Tibial artery (tissue), 4 donors: ENCODE measurements at places on chromosomes 12 and 14.

GRCh38 chr12:112870267-112870980, 36.3 kb upstream of the OAS1 start:
- no peak overlapping the region for H3K4me3 ChIP-seq
- no peak for DNase-seq
- no peaks in the 10 kb centered on the region for H3K27me3 ChIP-seq
- no peak overlapping the region for H3K27ac ChIP-seq
- H3K4me1 ChIP-seq: no peaks in the 10 kb centered on the region

DNA sequence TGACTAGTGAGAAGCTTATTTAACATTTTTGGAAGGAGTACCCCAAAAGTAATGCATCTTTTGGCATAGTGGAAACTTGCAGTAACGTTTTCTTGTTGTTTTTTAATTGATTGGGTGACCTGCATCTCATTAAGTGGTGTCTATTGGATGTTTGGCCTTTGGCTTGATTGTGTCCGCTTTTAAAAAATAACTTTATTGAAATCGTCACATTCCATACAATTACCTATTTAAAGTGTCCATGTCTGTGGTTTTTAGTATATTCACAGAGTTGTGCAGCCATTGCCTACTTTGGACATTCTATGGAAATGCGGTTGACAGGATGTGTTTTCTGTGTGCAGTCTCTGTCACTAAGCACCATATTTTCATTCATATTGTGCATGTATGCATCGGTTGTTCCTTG, 46.3 kb downstream of the TRAF3 start:
- no peaks in the 10 kb centered on the region for H3K27me3 ChIP-seq
- no peaks in the 10 kb centered on the region for H3K4me1 ChIP-seq
- no peak overlapping the region for H3K4me3 ChIP-seq
- no peak overlapping the region for H3K27ac ChIP-seq
- no peaks in the 10 kb centered on the region for H3K36me3 ChIP-seq

GRCh38 chr12:5017638-5018348, 25.9 kb upstream of the KCNA5 start:
- no peak overlapping the region for H3K27ac ChIP-seq
- no peaks in the 10 kb centered on the region for H3K36me3 ChIP-seq
- DNase-seq: no peak
- no peaks in the 10 kb centered on the region for H3K4me1 ChIP-seq

DNA sequence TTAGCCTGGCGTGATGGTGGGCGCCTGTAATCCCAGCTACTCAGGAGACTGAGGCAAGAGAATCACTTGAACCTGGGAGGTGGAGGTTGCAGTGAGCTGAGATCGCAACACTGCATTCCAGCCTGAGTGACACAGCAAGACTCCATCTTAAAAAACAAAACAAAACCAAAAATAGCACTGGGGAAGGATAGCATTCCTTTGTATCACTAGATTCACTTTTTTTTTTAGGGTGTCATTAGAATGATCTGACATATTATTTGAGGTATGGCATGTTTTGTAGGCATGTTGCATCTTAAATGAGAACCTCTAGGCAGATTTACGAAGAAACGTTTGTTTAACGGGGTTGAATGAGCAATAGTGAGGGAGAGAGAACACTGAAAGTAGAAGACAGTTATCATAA, 16.8 kb upstream of the FAR2 start:
- no peaks in the 10 kb centered on the region for H3K4me1 ChIP-seq
- no peaks in the 10 kb centered on the region for H3K36me3 ChIP-seq
- no peaks in the 10 kb centered on the region for H3K27me3 ChIP-seq
- H3K4me3 ChIP-seq: no peak overlapping the region

DNA sequence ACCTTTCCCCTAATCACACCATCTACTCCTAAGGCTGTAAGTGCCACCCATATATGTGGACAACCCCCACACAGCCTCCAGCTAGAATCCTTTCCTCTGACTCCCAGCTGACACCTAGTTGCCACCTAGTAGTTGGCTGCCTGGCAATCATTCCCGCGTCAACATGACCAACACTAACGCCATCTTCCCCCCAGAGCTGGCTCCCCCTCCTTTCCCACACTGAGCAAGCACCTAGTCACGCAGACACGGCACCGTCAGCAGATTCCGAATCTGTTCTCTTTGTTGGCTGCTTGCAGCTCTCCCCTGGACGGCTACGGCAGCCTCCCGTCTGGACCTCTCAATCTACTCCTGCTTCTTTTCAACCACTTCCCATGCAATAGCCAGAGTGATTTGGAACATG, 27.7 kb downstream of the UBR7 start:
- peaks cover 16% of the 10 kb centered on the region for H3K4me1 ChIP-seq
- DNase-seq: no peak
- no peak overlapping the region for H3K27ac ChIP-seq
- no peaks in the 10 kb centered on the region for H3K27me3 ChIP-seq
- H3K4me3 ChIP-seq: no peak overlapping the region
